Fibroblast of pulmonary artery (primary cell): ENCODE measurements at places on chromosomes 4 and X.

DNA sequence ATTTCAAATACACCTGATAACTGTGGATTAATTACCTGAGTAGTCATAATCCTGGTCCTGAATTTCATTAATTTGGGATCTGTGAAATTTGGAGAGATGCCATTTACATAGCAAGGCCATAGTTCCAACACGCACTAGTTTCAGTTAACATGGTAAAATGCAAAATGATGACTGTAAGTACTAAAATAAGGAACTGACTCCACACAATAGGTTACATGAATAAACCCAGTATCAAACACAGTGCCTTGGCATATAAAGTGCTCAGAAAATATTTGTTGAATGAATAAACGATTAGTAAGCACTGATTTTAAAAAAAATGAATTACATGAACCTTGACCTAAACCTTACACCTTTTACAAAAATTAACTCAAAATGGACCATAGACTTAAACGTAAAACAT, 9.0 kb downstream of the FBXO8 start:
- DNase-seq = no peak

GRCh38 chrX:39854772-39855747, 242.7 kb downstream of the BCOR start:
- DNase-seq = no peak

- no peak for DNase-seq
Observed at GRCh38 chrX:21740329-21741274, 17.3 kb downstream of the SMPX start.

GRCh38 chr4:113955948-113956347, 23.5 kb downstream of the ARSJ start:
- DNase-seq = no peak

DNA sequence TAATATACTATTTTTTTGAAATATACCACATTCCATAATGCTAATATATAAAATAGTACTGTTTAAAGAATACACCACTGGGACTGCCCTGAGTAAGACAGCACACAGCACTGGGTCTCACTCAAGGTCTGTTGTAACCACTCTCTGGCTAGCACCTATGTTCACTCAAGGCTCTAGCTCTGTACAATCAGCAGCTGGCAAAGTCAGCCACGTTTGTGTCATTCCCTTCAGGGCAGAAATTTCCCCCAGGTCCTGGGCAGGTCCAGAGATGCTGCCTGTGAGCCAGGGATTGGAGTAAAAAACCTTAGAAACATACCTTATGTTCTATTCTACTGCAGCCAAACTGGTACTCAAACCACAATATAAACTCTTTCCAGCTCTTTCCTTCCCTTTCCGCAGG, 1160.2 kb upstream of the ADGRL3 start:
- DNase-seq = no peak

DNA sequence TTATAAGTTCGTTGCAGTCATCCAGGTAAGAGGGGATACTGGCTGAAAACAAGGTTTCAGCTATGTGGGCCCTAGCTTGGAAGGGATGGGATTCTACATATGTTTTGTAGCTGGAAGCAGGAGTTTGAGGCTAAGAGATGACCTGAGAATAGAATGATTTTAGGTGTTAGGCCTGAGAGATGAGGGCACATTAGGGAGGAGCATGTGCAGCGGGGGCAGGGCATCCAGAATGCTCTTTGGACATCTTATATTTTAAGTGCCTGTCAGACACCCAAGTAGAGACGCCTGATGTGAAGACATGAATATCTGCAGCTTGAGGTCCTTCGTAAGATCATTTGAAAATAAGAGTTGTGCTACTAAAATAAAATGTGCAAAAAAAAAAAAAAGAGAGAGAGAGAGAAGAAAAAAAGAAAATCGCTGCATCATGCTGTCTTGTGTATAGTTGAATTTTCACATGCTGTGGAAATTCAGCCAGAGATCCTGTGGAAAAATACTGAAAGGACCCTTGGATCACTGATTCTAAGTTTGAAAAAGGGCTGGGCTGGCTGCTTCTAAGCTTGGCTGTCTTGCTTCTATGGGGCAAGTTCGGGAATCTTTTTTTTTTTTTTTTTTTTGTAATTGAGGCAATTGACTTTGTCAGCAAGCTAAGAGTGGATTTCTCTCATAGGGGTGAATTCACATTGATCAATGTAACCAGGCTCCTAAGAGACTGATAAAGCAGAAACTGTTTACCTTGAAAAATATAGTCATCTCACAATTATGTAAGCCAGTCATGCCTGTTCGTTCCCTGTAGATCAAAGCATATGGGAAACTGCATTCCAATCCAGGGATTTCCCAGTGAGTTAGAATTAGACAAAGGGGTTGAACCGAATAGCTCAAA, 341.0 kb upstream of the GATB start:
- no peak for DNase-seq

DNA sequence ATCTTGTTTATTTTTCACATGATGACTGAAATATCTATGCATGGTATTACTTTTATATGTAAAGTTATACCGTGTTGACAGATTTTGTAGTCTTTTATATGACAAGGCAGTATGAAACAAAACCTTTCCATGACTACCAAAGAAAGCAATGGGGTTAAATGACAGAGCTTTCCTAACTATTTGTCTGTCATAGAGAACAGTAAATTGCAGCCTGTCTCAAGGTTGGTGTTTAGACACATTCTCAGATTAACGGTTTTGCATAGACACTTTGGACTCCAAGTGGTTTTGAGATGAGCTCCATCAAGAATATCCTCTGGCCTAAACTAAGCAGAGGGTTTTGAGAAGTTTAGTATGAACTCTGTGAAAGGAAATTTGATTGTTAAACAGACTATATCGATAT, 180.7 kb upstream of the TENM3 start:
- no peak for DNase-seq

DNA sequence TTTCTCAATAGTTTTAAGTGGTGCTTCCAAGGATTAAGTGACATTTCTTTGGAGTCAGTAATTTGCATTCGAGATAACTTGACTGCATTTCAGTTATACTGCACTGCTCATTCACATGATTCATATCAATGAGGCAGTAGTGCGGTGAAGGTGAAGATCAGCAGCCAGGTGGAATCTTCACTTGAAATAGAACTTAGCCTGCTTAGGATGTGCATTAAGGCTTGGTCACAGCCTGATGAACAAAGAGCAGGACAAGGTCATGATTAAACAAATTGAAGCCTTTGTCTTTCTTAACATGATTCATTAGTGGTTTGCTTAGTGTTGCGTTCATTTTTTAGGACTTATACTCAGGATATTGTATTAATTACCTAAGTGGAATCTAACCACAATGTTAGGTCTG, 212.1 kb upstream of the GALNTL6 start:
- DNase-seq = no peak

- DNase-seq = peak; percentile 85
Observed at GRCh38 chr4:24850674-24851073, 55.3 kb downstream of the SOD3 start.

DNA sequence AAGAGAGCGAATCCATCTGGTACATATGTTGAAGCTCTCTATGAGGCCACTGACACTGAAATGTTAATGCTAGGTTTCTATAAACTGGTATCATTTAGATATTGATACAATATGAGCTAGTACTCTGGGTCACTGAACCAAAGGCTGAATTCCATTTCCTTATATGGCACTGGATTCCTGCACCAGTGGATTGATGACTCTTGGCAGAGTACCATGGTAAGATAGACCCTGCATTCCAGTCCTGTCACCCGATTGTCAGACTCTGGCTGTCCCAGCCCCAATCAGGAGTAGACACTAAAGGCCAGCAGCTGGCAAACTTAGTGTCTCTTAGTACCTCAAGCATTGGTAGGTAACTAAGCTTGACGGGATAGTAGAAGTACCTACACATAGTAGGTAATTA, 44.0 kb upstream of the EOLA2 start:
- DNase-seq = no peak

GRCh38 chrX:17788956-17789562, 51.8 kb downstream of the SCML1 start:
- DNase-seq = no peak

DNA sequence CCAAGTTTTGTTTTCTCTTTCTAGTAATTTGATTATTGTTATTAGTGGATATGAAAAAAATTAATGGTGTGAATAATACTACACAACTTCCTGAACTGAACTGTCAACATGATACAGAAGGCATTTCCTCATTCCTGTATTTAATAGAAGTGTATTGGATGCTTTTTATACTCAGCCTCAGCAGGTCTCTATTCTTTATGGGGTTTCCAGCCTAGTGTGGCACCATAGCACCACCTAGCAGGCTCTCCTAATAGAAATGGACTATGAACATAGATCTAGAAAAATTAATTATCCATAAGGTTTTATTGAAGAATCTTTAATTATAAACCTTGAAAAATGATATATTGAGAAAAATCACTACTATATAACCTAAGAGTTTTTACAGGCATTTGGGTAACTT, 52.4 kb downstream of the GLRB start:
- DNase-seq = peak; percentile 72

DNA sequence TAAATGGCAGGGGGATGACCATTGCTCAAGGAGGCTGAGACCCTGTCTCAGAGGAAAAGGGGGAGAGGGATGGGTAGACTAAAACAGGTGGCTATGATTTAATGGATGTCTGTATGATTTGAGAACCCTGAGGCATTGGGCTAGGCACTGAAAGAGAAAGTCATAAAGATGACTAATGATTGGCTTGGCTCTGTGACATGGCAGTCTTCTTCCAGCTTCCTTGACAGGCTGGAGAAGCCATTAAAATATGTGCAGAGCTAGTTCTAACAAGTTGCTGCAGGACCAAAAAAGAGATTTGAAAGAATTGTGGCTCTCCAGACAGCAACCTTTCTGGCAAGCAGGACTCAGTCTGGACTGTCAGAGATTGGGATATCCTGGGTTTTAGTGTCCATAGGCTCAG, 53.6 kb downstream of the AMER1 start:
- DNase-seq = no peak

DNA sequence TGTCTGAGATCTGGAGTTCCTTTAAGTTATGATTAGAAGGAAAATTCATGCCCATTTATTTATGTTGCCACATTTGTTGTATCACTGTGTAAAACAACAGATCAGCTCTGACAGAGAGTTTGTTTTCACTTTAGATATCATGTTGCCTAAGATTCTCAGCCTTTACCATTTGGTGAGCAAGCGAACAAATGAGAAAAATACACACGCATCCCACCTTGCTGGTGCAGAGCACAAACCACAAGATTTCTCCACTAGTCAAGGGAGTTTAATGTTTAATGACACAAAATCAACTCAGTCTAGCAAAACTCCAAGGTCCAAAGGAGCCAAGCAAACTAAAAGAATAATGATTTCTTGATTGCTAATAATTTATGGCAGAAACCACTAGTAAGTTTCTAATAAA, 27.7 kb downstream of the FGF5 start:
- no peak for DNase-seq

DNA sequence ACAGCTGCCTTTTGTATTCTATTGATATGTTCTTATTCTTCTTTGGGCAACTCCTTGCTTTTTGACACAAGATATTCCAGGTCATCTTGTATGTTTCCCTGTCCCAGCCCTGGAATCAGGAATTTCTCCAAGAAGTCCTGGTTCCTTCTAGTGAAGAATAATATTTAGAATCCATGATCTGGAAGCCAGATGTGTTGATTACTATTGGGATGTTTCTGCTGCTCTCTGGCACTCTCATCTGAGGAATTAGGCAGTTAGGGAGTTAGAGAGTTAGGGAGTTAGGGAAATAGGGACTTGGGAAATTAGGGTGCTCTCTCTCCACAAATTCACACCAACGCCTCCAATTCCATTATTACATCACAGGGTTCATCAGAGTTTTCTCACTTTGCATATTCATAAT, 191.2 kb downstream of the ZNF330 start:
- no peak for DNase-seq

DNA sequence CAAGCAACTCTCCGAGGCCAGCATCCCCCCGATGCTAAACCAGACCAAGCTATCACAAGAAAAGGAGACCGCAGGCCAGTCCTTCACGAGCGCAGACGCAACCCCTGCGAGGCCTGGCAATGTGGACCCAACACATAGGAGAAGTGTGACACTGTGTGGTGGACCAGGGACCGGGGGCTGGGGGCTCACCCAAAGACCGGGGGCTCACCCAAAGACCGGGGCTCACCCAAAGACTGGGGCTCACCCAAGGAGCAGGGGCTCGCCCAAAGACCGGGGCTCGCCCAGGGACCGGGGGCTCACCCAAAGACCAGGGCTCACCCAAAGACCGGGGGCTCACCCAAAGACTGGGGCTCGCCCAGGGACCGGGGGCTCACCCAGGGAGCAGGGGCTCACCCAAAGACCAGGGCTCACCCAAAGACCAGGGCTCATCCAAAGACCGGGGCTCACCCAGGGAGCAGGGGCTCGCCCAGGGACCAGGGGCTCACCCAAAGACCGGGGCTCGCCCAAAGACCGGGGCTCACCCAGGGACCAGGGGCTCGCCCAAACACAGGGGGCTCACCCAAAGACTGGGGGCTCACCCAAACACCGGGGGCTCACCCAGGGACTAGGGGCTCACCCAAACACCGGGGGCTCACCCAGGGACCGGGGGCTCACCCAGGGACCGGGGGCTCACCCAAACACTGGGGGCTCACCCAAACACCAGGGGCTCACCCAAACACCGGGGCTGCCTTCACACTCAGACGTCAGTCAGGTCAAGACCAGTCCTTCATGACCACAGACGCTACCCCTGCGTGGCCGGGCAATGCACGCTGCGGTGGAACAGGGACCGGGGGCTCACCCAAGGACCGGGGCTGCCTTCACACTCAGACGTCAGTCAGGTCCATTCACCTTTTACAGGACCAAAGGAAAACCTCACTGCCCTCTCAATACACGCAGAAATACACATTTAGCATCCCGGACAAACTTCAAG, 32.9 kb downstream of the PPP2R3B start:
- no peak for DNase-seq

DNA sequence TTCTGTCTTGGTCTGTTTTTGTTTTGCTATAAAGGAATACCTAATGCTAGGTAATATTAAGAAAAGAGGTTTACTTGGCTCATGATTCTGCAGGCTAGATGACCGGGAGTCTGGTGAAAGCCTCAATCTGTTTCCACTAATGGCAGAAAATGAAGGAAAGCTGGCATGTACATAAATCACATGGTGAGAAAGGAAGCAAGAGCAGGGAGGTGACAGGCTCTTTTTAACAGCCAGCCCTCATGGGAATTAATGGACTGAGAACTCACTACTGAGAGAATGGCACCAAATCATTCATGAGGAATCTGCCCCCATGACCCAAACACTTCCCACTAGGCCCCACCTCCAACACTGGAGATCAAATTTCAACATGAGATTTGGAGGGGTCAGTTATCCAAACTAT, 27.6 kb downstream of the SATL1 start:
- DNase-seq = no peak

GRCh38 chr4:159210975-159211374, 108.1 kb downstream of the RAPGEF2 start:
- no peak for DNase-seq

DNA sequence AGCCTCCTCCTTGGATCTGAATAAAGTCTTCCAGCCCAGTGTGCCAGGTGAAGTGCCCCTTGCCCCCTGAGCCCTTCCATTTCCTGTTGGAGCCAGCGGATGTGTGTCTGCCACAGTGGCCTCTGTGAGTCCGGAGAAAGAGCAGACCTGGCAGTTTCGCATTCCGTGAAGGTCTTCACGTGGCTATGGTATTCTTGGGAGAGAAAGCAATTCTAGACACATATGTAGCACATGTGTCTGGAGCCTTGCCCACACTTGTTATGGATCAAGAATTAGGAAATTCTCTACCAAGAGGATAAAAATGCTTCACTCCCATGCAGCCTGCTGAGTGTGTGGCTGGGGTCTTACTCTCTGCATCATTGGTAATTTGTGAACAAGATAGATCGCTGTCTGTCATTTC, 130.9 kb downstream of the REPS2 start:
- no peak for DNase-seq

- peak; percentile 58 for DNase-seq
Observed at GRCh38 chrX:10598540-10598939, 21.8 kb downstream of the MID1 start.
